ENCODE measurements at places on chromosomes 2 and 18. TPM values are rescaled to one million over a fixed set of nuclear protein-coding genes. Genes with fewer than 3 reads are reported as not detected.

GRCh38 chr2:46339200-46339599 lies 42.0 kb downstream of the EPAS1 start:
- no peaks in the 10 kb centered on the region for H3K27me3 ChIP-seq
- no peak for DNase-seq
- peaks cover 38% of the 10 kb centered on the region for H3K4me1 ChIP-seq
- H3K36me3 ChIP-seq = no peaks in the 10 kb centered on the region
- peak overlapping the region; percentile 11 for H3K27ac ChIP-seq

- H3K4me3 ChIP-seq = no peak overlapping the region
- H3K36me3 ChIP-seq = no peaks in the 10 kb centered on the region
- DNase-seq = no peak
- H3K4me1 ChIP-seq = no peaks in the 10 kb centered on the region
- no peak overlapping the region for H3K27ac ChIP-seq
Measured at GRCh38 chr2:99988599-99988998, 153.8 kb downstream of the AFF3 start.

The FRZB gene
- total RNA-seq = 3.5 TPM

GRCh38 chr2:229249536-229249935 lies 21.6 kb downstream of the PID1 start:
- H3K27me3 ChIP-seq = no peaks in the 10 kb centered on the region
- H3K36me3 ChIP-seq = no peaks in the 10 kb centered on the region
- H3K4me3 ChIP-seq = no peak overlapping the region

DNA sequence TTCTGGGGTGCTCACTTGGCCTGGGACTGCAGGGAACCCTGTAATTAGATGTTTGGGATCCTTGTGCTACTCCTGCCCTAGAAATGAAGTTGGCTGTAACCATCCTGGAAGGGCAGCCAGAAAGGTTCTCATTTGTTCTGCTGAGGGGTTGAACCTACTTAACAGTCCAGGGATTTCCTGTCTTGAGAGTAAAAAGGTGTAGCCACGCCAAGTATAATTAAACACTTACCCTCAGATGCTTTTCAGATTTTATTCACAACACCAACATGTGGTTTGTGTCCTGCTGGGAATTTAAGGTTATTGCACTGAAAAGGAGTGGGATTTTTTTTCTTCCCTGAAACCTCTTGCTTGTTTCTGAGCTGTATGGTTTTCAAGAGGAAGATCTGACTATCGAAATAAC lies 222.4 kb upstream of the APCDD1 start:
- no peak for DNase-seq
- H3K36me3 ChIP-seq = no peaks in the 10 kb centered on the region
- H3K27ac ChIP-seq = no peak overlapping the region
- no peaks in the 10 kb centered on the region for H3K4me1 ChIP-seq

- no peak overlapping the region for H3K4me3 ChIP-seq
- no peak for DNase-seq
- H3K36me3 ChIP-seq = no peaks in the 10 kb centered on the region
- H3K27me3 ChIP-seq = no peaks in the 10 kb centered on the region
Measured at GRCh38 chr2:12152888-12153287, 406.5 kb downstream of the LPIN1 start.

DNA sequence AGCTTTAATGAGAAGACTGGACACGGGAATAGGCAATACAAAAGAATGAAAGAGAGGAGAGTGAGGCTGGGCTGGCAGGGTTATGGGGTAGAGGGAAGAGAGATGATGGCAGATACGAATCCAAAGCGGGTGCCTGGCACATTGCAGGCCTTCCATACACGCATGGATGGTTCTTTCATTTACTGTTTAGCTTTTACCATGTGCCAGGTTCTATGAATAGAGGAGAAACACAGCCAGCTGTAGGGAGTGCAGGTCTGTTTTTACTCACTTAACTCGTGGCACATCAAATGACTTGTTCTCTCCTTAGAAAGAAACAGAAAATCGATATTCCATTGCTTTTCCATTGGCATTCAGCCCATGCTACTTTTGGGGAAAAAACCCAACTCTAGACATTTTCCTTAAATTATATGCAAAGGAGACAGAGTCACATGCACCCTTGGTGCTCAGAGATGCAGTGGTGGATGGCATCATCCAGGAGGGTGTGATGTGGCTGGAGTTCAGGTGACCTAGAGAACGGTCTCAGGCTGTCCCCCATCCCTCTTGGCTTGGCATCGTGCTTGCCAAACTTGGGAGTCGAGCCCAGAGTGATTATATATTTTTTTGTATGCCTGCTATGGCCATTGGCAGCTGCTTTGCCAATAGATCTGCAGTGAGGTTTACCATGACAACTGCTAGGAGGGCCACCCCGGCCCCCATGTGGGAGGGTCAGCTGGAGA lies 6.2 kb downstream of the LTBP1 start:
- DNase-seq = no peak
- H3K27me3 ChIP-seq = peaks cover 4% of the 10 kb centered on the region
- H3K36me3 ChIP-seq = no peaks in the 10 kb centered on the region
- peaks cover 5% of the 10 kb centered on the region for H3K4me1 ChIP-seq
- no peak overlapping the region for H3K27ac ChIP-seq
- H3K4me3 ChIP-seq = no peak overlapping the region

DNA sequence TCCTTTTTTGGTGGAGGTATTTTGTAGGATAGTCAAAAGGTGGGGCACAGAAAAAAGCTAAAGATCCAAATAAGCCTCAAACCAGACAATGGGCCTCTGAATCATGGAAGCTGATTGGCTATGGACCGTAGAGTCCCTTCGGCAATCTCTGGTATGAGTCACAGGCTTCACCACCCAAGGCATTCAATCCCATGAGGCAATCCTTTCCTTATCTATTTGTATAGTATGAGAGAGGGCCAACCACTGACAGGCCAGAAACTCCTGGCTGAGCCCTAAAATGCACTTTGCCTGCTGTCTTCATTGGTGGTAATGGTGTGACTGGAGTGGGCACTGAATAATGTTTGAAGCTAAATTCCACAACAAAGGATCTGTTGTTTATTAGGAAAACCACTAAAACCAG lies 38.7 kb upstream of the MEX3C start:
- no peaks in the 10 kb centered on the region for H3K4me1 ChIP-seq
- DNase-seq = no peak
- H3K36me3 ChIP-seq = no peaks in the 10 kb centered on the region
- H3K27me3 ChIP-seq = no peaks in the 10 kb centered on the region
- H3K4me3 ChIP-seq = no peak overlapping the region
- H3K27ac ChIP-seq = no peak overlapping the region

The TDRD15 gene
- not detected for total RNA-seq

The GALR1 gene
- 0.14 TPM for total RNA-seq

- no peak overlapping the region for H3K4me3 ChIP-seq
- H3K36me3 ChIP-seq = no peaks in the 10 kb centered on the region
Measured at GRCh38 chr18:46712406-46712805, 44.4 kb downstream of the ST8SIA5 start.

DNA sequence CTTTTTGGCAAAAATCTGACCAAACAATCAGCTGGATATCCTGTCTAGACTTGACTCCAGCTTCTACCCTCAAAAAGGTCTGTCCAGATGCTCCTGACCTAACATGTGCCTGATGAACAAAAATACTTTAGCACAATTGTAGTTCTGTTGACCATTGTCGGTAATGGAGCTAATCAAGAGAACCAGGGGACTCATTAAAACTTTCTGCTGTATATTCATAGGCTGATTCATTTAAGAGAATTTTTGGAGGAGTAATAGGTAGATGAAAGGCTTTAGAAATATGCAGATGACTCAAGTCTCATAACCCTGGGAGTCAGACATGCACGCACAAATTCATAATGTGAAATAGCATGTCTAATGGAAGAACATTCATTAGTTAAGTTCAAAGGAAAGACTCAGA lies 514.2 kb downstream of the TXNL1 start:
- H3K27ac ChIP-seq = no peak overlapping the region
- DNase-seq = no peak
- H3K4me3 ChIP-seq = no peak overlapping the region
- no peaks in the 10 kb centered on the region for H3K36me3 ChIP-seq

DNA sequence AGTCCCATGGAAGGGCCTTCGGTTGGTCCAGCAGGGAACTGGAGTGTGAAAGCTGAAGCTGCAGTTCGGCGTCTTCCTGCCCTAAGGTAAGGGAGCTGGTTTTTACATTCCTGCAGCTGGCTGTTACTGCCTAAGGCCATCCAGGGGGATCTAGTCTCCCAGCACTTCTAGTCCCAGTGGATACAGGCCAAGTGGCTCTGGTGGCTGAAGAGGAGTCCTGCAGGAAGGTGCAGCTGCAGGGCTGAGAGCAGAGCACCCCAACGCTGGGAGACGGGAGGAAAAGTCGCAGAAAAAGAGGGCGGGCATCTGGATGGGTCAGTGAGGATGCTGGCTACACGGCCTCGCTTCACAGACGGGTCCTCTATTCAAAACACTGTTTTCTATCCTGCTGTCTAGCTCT lies 225.0 kb upstream of the HS6ST1 start:
- no peaks in the 10 kb centered on the region for H3K27me3 ChIP-seq
- H3K4me1 ChIP-seq = no peaks in the 10 kb centered on the region
- H3K36me3 ChIP-seq = no peaks in the 10 kb centered on the region
- no peak for DNase-seq

Data from transverse colon (tissue), 4 donors.